Smooth muscle cell of the brain vasculature (primary cell): ENCODE measurements at places on chromosomes 6 and 20.

GRCh38 chr6:22155551-22155950 lies 141.3 kb downstream of the PRL start:
- DNase-seq, result no peak

DNA sequence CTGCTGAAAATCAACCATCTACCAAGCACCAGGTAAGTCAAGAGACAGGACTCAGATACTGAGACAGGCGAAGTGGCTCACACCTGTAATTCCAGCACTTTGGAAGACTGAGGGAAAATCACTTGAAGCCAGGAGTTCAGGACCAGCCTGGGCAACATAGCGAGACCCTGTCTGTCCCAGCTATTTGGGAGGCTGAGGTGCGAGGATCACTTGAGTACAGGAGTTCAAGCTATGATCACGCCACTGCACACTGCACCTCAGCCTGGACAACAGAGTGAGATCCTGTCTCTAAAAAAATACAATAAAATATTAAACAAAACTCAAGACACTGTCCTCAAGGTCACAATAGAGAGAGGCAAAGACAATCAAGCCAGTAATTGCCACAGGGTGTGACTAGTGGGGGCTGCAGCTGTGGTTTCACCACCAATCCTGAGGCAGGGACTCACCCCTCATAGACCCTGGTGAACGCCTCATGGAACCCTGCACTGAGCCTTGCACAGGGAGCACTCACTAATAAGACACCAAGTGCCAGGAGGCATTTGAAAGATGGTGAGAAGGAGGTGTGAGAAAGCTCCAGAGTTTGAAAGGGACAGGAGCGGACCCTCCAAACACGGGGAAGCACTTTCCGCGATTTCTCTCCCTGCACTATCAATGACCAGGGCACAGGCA lies 1.7 kb downstream of the SNHG17 start:
- no peak for DNase-seq

DNA sequence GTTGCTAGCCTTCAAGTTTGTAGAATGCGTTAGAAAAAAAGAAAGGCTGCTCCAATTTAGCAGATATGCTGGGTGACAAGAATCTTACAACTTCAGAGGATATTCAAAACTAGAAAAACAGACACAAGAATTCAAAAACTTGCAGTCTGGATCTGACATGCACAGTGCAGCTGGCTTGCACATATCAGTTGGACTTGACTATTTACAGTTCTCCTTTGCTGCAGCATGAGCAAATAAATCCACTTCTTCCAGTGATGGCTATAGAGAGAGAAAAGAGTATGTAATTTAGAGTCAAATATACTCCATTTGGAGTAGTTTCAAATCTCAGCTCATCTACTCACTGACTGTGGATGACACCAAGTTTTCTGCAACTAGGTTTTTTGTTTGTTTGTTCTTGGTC lies 247.0 kb downstream of the RIMS1 start:
- no peak for DNase-seq

DNA sequence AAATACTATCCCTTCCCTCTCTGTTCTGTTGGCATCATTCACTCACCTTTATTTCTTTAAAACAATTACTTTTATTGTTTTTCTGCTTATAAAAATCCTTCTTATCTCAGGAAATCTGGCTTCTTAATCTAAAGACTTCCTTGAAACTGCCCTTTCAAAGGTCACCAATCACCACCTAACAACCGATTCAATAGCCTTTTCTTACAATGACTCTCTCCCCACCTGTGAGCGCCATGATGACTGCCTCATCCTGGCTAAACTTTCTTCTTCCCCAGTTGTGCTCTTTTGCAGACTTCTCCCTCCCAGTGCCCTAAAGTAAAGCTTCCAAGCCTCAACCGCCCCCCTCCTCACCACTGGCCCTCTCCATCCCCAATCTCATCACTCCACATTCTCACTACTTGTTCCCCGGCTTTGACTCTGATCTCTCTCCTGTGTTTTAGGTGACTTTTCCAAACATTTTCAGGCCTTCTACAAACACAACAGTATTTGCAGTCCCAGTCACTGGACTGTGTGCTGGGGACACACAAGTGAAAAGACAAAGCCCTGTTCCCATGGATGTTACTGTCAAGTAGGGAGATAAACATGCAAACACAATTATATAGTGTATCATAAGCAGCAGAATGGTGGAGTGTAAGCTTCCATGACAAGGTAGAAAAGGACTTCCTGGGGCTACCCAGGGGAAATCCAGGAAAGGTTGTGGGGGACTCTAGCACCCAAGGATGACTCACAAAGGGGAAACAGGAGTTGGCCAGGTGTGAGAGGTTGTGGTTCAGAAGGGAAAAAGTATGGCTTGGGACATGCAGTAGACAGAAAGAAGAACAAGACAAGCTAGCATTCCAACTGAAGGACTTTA lies 12.8 kb downstream of the NHSL1 start:
- no peak for DNase-seq

GRCh38 chr6:71589254-71589653 lies 297.1 kb upstream of the RIMS1 start:
- DNase-seq, result no peak

DNA sequence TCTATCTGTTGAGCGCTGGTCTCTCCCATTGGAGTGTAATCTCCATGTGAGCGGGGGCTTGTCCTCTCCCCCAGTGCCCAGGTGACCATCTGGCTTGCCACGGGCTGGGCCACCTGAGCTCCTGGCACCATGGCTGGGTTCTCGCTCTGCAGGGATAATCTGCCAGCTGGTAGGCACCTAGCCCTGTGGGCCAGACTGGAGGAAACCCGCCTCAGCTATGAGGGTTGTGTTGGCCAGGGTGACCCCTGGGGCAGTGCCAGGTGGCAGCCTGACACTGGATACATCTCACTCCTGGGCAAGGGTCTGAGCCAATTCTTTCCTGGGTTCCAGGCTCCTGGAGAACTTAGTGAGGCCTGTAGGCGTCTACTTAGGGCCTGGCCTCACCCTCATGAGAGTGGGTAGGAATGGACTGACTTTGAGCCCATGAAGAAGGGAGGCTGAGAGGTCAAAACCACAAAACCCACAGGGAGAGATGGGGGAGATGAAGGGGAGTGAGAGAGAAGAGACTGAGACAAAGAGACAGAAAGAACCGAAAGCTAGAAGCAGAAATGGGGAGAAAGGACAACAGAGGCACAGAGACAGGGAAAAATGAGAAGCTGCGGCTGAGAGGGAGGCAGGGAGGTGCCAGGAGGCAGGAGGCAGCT lies 5.8 kb upstream of the SLC52A3 start:
- no peak for DNase-seq

DNA sequence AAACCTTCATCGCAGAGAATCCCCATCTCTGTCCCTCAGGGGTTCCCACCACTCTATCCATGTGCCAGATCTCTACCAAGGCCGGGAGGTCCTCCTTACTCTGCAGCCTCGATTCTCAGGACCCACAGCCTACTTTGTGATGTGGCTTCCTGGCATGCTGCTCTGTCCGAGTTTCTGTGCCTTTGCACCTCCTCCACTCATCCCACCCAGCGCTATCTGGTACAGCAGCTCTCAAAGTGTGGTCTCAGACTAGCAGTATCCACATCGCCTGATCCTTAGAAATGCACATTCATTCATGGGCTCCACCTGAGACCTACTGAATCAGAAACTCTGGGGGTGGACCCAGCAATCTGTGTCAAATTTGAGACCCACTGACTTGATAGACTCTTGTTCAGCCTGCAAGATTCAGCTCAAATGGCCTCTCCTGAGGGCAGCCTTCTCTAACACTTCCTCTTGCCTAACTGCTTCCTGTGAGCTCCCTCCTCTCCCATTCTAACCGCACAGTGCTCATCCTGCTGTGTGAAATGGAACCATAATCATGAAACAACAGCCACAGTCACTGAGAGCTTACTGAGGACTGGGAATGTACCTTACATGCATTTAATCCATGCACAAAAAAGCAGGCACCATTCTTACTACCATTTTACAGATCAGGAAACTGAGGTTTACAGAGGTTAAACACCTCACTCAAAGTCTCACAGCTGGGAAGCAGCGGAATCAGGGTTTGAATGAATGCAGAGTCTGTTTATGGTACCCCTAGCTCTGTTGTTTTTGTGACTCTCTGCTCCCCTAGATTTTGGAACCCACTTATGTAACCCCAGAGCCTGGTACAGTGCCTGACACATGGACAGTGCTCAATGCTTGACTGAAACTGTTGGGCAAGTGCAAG lies 69.4 kb downstream of the JPH2 start:
- DNase-seq, result no peak
